ENCODE measurements at places on chromosomes 5 and 9.
A peak's percentile ranks its signal among the peaks of the same experiment; 100 is the strongest.

- peak; percentile 70 for DNase-seq
Measured at GRCh38 chr9:80651044-80651443, 1038.3 kb downstream of the TLE1 start.

DNA sequence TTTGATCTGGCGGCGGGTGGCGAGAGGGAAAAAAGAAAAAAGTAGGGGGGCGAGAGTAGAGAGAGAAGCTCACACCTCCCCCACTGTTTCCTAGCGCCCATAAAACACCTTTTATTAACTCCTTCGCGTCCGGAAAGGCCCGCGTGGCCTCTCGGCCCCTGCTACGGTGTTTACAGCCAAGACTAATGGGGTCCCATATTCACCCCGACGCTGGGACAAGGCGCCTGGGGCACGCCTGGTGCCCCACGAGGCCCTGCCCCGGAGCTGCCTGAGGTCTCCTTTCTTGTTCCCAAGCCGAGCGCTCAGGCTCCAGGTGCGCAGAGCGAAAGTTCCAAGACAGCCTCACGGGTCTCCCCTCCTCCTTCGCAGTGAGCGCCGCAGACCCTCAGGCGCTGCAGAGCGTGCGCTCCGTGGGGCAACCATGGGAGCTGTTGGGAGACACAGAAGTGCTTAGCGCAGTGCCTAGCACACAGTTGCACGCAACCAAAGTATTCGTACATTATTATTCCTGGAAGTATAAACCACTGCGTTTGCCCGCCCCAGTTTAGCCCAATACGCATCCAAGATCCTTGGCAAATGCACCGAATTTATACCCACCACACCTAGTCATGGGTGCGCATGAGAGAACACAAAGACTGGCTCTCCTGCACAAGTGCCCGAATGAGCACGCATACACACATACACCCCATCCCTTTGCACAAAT lies 4.3 kb downstream of the HAND1 start:
- DNase-seq, result no peak

GRCh38 chr5:124706051-124706450 lies 40.4 kb downstream of the ZNF608 start:
- no peak for DNase-seq

DNA sequence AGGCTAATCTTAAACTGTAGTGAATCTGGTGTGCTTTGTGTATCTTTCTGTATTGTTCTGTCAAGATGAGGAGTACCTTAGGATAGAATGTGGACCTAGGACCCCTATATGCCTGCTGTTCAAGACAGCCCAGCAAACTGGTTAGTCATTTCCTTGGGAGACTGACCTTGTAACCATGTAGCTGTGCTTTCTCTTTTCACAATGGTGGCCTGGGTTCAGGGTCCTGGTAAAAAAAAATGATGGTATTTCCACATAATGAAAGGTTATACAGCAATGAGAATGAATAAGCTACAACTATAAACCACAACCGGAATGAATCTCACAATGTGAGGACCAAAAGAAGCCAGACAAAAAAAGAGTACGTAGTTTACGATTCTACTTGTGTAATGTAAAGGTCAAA lies 36.4 kb upstream of the F2RL1 start:
- DNase-seq, result no peak

DNA sequence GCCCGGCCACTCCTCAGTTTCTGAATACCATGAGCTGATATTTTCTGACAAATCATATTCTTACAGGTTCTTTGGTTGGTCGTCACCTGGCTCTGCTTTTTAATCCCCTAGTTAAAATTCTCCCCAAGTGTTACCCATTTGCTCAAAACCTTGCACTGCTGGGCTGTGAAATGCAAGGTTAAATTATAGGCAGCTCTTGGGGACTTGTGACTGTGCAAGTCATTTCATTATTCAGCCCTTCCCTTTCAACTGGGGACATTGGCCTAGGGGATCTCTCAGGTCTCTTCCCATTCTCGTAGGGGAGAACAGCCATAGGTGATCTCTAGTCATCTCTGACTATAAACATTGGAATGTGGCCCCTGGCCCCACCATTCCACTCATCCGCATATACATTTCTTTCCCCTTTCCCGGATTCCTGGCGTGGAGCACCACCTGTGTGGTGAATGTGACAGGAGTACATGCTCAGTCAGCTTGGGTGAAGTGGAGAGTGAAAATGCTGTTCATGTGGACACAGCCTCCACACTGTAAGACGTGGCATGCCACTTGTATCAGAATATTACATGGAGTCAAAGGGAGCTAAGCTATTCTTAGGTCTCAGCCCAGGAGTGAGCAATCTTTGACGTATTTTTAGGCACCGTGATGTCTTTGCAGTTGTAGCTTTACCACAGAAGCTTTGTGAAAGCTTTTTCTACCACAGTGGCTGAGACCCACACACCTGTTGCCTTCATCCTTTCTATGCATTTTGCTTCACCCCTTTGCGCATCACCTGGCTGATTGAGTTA lies 386.7 kb downstream of the KDM4C start:
- DNase-seq, result no peak

DNA sequence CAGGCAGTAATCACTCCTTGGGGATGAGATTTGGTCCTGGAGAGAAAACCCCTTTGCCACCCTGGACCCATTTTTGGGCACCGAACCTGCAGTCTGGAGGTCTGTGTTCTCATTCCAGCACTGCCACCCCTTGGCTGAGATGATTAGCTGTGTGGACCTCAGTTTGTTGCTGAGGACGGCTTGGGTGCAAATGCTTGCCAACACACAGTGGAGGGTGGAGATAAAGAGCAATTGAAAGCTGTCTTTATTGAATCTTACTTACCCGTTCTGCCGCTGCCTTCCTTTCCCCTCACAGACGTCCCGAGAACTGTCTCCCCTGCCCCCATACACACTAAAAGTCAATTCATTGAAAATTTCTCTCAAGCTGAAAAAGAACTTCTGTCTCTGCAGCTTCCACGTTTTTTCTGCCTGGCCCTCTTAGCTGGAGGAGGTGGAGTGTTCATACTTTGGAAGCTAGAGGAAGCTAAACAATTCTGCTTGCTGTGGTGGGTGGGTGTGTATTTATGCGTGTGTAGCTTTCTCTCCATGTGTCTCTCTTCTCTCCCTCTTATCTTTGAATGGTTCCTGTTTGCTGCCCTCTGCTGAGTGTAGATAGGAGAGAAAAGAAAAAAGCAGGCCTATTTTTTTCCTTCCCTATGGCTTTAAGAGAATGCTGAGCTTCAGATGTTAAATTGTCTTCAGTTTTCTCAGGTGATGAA lies 6.6 kb downstream of the GALNT10 start:
- DNase-seq, result peak; percentile 30

Data from NCI-H1694 treated with DMSO at 0.1 percent for 48 hours (cell line).